ENCODE measurements at places on chromosomes 7 and 10.

DNA sequence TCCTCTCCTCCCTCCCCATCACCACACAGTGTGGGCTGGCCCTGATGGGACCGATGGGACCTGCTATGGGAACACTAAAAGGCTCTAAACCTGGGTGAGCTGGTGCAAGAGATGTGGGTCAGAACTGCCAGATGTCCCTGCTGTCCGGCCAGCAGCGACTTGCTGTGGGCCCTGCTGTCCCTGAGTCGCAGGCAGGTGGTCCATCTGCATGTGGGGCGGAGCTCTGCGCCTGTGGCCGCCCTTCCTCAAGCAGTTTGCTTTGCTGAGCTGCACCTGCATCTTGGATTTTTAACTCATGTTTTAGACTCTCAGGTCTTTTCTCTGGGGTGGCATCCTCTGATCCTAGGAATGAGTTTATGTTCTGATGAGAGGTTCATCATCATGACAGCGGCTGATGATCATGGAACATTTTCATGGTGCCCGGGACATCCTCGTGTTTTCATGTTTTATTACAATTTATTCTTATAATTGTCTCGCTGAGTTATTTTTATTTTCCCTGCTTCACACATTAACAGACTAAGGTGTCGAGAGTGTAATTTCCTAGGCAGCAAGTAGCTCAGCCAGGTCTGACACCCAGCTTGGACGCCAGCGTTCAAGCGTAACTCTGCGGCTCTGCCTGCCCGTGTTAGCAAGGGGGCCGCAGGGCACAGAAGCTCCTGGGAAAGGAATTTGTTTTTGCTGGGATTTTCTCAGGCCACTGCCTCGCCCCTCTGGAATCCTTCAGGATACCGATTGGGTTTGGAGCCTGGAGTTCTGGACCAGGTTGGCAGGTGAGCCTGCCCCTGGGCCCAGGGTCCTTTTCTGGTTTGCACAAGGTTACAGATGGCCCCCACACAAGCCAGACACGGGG is 615.2 kb upstream of the FOXK1 start:
- no peak for DNase-seq

GRCh38 chr10:99685597-99685967 is 26.3 kb downstream of the ENTPD7 start:
- peak; percentile 72 for DNase-seq

DNA sequence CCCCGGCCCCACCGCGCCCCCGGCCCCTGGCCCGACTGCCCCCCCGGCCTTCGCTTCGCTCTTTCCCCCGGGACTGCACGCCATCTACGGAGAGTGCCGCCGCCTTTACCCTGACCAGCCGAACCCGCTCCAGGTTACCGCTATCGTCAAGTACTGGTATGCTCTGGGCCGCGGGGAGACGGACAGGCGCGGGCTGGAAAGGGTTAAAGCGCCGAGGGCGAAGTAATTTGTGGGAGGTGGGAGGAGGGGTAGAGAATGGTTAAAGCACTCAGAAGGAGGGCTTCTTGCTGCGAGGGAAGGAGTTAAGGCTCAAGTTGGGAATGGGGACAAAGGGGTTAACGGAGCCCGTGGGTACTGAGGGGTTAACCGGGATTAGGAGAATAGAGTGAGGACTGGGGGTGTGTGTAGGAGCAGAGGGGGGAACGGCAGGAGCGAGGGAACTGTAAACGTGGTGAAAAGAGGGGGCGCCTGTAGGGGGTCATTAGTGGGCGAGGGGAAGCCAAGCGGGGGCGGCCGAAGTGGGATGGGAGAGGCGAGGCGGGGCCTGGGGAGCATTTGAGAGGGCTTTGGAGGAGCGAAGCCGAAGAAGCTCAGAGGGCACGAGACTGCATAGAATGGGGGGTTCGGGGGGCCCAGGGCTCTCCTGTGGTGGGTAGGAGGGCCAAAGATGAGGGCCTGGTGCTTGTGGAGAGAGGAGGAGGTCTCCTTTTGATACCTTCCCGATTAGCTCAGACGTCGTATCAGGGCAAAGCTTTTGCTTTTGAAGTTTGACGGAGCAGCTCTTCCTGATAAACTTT is 605 bp downstream of the SUFU start:
- peak; percentile 33 for DNase-seq

GRCh38 chr7:18508443-18509427 is 13.2 kb downstream of the HDAC9 start:
- peak; percentile 89 for DNase-seq
